ENCODE measurements at places on chromosomes 1 and 21.

- peak; percentile 26 for DNase-seq
Measured at GRCh38 chr21:14773777-14774345, 227.7 kb upstream of the SAMSN1 start.

DNA sequence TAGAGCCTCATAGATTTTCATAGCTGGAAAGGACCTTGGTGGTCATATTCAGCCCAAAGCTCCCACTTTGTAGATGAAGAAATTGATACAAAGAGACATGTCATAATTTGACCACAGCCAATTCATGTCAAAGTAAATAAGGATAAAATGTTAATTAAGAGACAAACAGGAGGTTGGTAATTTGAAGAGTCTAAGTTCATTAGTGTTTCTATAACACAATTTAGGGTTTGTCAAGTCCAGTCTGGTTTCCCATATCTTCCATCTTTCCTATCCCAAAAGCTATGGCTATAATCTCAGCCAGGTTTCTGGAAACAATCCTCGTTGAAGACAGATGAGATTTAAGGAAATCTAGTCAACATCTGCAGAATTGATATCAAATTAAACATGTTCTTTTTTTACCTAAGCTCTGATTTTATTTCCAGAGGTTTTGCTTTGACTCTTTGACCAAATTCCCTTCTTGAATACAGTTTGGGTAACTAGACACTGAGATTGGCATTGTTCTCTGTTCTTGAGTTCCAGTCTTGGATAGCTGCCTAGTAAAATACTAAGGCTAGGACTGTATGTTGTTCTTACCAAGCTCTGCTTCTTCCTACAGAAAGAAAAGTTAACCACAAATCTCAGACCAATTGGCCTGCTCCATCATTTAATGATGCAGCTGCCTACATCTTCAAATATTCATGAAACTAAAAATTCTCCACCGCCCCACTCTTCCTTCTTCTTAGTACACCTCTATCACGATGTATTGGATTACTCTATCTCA, 62.0 kb downstream of the SLC44A5 start:
- no peak for DNase-seq

DNA sequence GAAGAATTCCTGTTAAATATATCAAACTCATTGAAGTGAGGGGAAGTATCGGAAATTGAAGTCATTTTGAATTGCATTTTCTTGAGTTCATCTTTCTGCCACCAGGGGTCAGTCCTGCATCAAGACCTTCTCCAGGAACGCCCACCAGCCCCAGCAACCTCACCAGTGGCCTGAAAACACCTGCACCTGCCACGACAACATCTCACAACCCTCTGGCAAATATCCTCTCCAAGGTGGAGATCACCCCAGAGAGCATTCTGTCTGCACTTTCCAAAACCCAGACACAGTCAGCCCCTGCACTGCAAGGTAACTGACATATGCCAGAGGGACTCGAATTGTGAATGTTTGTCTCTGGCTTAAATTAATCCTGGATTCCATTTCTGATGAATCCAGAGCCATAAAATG, 22.8 kb upstream of the TARS2 start:
- peak; percentile 54 for DNase-seq

DNA sequence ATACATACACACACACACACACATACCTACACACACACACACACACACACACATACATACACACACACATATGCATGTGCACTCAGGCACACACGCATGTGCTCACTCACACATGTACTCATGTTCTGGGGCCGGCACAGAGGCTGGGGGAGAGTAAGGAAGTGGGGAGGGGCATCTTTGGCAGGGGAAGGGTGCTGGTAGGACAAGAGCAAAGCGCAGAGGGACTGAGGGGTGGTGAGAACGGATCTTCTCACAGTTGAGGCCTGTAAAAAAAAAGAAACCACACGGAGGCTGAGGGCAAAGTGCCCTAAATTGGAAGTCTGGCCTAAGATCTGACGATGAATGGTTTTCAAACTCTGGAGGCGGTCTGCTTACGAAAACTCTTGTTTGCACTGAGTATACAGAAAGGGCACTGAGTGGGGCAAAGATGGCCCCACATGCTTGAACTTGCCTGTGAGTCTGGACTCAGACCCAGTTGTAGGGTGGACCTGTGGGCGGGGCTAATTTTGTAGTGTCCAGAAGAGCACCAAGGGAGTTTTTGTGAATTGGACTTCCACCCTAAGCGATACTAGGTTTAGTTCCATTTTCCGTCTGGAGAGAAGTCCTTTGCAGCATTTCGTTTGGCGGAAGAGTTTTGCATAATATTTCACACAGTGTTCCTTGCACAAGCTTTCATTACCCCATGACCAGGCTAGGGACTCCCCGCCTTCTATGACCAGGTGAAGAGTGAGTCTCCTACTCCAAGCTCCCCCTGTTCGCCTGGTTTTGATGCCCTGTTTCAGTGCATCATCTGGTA, 79.3 kb upstream of the LYST start:
- no peak for DNase-seq

DNA sequence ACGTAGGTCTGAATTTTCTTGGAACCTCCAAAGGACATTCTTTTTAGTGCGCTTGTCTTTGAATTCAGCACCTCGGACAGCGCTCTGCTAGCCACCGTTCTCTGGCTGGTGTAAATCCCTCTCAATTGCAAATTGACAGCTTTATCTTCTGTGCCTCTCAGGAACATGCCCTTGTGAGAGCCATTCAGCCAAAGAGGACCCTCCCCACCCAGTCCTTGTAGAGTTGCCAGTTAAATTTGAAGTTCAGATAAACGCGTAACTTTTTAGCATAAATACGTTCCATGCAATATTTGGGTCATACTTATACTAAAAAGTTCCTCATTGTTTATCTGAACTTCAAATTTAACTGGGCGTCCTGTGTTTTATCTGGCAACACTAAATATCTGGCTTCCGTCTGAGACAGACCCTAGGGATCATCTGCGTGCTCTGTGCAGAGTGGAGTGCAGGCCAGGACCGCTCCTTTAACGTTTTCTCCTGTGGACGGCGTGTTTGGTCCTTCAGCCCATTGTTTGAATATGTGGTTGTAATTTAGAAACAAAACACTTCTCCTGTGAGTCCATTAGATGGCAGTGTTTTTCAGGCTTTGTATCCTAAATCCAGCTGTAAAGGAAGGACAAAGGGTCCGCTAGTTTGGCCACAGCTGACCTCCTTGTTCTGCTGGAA, 7.0 kb downstream of the KCNAB2 start:
- peak; percentile 57 for DNase-seq

- peak; percentile 47 for DNase-seq
Measured at GRCh38 chr21:41167348-41168342, at the start of gene BACE2. TSS of gene BACE2 (plus strand) at chr21:41168160. CDS start at chr21:41168264, 104 bp downstream.

DNA sequence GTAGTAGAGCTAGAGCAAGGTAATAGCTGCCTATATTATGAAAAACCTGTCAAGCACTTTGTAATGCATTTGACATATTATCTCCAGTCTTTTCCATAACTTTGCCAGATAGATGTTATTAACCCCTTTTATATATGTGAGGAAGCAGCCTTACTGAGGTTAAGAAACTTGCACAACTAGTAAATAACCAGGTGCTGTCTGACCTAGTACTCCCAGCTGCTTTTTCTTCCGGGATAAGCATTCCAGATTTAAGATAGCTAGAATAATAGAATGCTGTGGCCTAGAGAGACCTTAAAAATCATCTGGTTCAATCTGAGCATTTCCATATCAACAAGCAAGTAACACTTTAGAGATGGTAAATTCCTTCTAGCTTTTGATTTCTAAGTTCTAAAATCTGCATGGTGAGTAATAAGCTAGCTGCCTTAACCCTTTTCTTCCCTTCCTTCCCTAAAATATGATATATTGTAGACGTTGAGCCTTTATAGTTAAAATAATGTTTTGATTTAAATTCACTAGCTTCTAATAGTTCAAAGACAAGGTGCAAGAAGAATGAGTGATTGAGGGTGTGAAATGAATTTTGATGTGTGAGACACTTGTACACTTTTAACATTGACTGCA, 1.8 kb downstream of the SH3GLB1 start:
- DNase-seq = no peak

DNA sequence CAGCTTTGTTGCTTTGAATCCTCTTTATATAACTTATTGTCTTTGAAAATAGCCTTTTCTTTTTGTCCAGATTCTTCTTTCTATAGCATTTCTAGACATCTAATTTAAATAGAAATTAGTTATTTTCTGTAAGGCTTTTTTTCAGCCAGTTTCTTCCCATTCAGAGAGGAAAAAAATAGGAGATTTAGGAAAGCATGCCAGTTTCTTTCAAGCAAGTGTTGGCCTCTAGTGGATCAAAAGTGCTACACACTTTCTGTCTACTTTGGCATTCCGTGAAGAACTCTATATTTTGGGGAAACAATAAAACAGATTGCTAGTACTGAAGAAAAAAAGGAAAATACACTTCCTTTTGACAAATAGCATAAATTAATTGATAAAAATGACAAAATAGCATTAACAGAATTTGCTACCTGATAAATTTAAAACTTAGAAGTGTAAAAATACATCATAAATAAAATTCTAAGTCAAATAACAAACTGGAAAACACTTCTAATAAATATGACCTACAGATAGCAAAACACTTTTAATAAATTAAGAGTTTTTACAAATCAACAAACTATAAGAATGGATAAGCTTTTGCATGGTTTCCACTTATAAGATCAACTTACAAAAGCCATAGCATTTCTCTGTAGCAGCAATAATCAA, 13.1 kb upstream of the EXO1 start:
- no peak for DNase-seq

DNA sequence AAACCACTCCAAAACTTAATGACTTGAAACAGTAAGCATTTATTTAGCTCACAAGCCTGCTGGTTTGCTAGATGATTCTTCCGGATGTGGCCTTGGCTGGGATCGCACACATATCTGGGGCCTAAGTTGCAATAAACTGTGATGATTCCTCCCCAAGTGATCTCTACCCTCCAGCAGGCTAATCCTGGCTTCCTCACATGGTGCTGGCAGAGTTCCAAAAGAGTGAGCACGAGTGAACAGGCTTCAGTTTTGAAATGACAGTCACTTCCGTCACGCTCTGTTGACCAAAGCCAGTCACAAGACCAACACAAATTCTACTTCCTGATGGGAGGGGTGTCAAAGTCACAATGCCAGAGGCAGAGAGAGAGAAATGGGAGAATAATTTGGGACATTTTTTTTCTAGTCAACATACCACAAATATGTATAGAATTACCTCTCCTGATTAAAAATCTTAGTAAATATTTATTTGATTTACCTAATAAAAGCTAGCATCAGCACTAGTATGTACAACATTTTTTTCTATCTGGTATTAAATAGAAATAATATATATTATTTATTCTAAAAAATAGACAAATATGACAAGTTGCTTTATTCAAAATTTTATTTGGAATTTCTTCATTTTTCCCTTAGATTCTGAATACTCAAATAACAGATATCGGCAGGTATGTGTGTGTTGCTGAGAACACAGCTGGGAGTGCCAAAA, 292.7 kb downstream of the TPR start:
- no peak for DNase-seq

DNA sequence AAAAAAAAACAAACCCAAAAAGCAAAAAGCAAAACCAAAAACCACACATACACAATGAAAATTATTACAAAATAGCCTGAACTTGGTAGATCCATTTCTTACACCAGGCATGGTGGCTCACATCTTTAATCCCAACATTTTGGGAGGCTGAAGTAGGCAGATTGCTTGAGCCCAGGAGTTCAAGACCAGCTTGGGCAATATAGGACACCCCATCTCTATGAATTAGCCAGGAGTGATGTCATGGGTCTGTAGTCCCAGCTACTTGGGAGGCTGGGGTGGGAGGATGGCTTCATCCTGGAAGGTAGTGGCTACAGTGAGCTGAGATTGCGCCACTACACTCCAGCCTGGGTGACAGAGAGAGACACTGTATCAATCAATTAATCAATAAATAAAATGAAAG, 42.1 kb upstream of the SCAF4 start:
- DNase-seq = no peak

DNA sequence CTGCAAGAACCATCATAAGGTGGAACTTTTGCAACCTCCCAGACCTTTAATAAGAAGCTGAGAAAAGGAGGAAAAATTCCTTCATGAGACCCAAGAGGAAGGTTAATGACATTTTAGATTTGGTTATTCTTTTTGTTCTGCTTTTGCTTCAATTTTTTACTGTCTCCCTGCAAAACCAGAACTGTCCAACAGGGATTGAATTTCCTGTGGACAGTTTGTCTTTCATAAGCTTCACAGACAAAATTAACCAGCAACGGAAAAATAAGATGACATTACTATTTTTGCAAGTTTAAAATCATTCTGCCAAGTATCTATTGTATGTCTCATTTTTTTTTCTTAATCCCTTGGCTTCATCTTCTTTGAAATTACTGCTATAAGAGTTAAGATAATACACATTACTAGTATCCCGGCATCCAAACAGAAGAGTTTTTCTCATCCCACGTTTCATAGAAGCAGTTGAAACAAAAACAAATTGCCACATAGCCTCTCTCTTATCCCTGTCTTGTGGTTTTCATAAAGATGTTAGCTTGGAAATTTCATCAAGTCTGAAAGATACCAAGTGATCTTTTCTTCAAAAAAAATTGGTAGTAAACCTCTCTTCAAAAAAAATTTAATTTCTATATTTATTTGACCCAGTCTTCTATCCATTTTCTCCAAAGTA, 465.3 kb upstream of the PTBP2 start:
- no peak for DNase-seq
